BJ (cell line): ENCODE measurements at places on chromosomes 1 and 21. TPM values are rescaled to one million over a fixed set of nuclear protein-coding genes. Genes with fewer than 3 reads are reported as not detected.

DNA sequence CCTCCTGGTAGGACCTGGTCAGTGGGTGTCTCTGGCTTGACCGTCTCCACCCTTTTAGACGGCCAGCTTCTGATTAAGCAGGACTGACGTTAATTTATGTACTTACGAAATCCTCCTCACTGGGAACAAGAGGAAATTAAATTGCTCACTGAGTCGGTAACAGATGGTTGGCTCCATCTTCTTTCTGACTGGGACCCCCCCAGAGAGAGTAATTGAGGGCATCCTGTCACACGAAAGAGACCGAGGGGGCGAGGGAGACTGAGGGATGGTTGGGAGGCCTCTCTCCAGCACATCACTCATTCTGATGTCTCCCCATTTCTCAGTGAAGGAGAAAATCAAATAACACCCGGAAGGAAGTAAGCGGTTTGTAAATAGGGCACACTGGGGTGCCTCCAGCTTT lies 104.8 kb downstream of the OMA1 start:
- DNase-seq, result no peak

Gene NTMT2
- polyA plus RNA-seq, result not detected in 2 replicates

Gene HAPLN2
- not detected in 2 replicates for polyA plus RNA-seq

GRCh38 chr1:54273092-54273794 lies 73.3 kb downstream of the MRPL37 start:
- no peak for DNase-seq

DNA sequence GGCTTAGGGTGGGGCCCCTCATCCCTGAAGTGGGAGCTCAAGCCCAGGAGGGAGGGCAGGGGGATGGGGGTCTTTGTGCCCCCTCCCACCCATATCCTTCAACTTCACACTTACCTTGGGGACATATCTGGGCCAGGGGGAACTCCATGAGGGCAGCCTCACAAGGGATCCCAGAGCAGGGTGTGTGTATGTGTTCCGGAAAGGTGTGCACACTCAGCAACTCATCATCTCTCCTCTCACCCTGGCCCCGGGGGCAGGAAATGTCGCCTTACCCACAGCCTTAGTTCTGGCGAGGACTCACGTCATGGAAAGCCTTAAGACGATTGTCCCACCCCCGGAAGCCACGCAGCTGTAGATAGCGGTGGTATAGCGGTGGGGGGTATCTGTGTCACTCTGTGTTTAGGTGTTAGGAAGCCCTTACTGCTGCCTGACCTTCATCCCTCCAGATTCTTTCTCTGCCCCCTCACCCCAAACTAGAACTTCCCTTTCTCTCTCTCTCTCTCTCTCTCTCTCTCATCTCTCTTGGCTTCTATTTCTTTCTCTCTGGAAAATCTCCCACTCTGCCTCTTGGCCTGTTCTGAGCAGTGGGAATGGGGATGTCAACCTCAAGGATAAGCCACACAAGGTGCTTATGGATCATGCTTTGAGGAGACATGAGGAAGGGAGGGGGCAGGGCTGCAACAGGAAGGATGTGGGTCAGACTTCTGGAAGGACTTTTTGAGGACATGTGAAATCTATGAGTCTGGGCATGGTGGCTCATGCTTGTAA lies at the start of gene SH2D2A:
Gene SH2D2A (minus strand): TSS at position 288 of the 768 bp plus-strand sequence. CDS start 140 bp downstream, at position 148.
- DNase-seq, result no peak

Gene DCLRE1B
- polyA plus RNA-seq, result 3.4 and 4.5 TPM in 2 replicates

DNA sequence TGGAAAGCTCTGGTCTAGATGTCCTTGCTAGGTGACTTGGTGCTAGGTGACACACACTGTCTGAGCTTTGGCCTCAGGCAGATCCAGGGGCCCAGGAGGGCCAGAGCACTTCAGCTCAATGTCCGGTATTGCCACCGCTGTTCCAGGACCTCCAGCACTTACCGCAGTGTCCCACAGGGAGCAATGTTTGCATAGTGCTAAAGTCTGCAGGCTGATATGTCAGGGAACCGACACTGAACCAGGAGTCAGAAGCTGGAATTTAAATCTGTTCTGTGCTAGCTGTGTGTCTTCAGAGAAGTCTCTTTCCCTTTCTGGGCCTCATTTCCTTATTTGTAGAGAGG lies 19.3 kb downstream of the DHCR24 start:
- no peak for DNase-seq
